BJ (cell line): ENCODE measurements at places on chromosomes 6 and 20. TPM values are rescaled to one million over a fixed set of nuclear protein-coding genes. Genes with fewer than 3 reads are reported as not detected.

The ANKRD66 gene
- polyA plus RNA-seq: not detected in 2 replicates

The RSPO3 gene
- not detected in 2 replicates for polyA plus RNA-seq

The KCNB1 gene
- 0.12 and 0.13 TPM in 2 replicates for polyA plus RNA-seq

DNA sequence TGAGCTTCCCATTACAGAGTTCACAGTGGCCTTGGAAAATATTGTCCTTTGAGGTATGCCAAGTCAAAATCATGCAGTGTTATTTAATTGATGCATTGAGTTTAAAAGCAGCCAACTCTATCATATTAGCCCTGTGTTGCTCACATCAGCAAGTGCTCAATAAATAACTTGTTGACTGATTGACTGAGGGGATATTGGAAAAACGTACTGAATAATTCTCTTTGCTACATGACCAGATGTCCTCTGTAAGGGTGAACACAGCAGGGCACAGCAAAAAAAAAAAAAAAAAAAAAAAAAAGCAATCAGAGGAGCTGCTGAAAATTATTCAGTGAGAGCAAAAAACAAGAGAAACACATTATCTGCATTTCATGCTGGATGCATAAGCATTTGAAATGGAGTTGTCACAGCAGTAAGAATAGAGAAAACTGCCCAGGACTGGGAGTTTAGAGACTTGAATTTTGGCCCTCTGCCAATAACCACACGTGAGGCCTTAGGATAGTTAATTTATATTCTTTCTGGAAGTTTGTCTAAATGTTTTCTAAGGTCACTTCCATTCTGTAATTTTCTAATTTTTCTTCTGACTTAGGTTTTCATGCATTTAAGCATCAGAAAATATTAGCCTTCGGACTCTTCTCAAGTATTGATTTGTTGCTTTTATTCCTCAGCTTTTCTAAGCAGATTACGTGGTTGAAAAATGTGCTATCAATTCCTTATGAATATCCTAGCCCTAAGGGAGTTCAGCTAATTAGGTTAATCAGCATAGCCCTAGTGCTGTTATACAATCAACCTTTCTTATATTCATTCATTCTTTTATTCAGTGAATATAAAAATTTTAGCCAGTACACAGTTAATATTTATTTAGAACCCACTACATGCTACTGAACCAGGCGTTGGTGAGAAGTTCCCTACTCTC, 246.8 kb upstream of the STXBP5 start:
- no peak for DNase-seq

GRCh38 chr20:62949962-62950361, 2.5 kb upstream of the SLC17A9 start:
- no peak for DNase-seq

DNA sequence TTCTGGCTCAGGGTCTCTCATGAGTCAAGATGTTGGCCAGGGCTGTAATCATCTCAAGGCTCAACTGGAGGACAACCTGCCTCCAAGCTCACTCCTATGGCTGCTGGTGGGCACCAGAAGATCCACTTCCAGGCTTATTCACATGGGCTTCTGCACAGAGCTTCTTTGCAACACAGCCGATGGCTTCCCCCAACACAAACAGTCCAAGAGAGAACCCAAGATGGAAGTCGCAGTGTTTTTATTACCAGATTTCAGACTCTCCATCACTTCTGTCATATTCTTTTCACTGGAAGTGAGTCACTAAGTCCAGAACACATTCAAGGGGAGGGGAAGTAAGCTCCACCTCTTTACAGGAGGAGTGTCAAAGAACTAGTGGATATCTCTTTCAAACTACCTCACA, 75.5 kb downstream of the CD164 start:
- no peak for DNase-seq

- no peak for DNase-seq
Measured at GRCh38 chr6:7100753-7101081, 7.0 kb upstream of the RREB1 start.

DNA sequence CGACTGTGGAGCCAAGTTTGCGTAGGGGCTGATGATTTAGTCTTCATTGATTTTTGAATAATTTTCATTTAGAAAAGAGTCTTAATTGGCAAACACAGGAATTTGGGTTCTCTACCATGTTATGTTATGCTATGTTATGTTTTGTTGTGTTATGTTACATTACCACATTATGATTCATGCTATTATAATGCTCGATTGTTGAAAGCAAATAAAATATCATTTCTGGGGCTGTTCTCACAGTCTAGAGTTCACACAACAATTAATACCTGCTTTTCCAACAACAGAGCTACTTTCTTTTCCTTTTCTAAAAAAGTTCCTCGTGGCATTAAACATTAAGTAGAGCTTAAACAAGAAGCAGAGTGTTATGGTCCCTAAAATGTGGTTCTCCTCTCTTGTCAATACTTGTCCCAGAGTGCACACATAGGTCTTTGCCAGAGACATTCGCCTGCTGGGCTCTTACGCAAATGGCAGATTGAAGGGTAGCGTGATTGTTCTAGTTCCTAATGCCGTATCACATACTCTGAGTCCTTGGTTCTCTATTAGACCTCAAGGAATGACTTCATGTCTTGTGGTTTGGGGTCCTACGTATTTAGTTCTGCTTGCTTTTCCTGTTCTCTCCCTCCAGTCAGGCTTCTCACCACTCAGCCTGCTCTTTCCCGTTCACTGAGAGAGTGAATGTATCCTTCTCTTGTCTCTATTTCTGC, 370.3 kb downstream of the CD109 start:
- DNase-seq: no peak

GRCh38 chr6:8434727-8435092, 635 bp downstream of the SLC35B3 start:
- no peak for DNase-seq
